Right lobe of liver (tissue), 6 donors: ENCODE measurements at places on chromosomes 3 and 15.

DNA sequence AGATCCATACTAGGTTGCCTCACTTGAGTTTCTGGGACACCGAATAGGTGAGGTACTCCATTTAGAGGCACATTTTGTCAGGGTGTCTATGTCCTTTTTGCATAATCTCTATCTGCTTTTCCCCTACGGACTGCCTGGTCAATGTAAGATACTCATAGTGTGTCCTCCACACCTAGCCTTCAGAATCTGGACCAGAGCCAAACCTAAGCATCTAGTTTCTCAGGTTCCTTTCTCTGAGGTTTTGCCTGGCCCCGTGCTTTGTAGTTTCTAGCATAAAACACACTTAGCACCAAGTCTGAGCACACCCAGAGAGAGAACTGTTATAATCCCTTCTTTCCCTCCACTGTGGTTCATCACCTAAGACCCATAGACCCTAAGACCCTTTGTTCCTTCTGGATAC is 105.9 kb upstream of the MLF1 start:
- DNase-seq: no peak

GRCh38 chr15:31260646-31261265 is 65.9 kb upstream of the KLF13 start:
- DNase-seq: no peak

- no peak for DNase-seq
Measured at GRCh38 chr15:65766422-65767263, 25.4 kb downstream of the DENND4A start.

DNA sequence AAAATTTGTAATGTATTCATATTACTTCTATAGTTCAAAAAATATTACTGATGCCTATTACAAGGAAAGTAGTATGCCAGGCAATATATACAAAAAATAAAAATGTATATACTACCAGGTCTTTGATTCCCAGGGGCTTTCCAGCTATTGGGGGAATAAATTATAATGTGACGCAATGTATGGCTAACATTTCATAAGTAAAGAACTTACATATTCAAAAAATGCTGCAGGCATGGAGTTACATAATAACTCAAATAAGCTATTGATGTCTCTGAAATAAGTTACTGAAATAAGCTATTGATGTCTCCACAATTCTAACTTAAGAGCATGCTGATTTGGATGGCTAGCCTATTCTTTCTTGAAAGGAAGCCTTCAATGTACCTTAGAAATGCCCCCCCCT is 30.2 kb downstream of the MCCC1 start:
- no peak for DNase-seq

- no peak for DNase-seq
Measured at GRCh38 chr3:119018690-119019463, 15.8 kb downstream of the IGSF11 start.

- no peak for DNase-seq
Measured at GRCh38 chr3:148955544-148956346, 35.6 kb upstream of the GYG1 start.
